ENCODE measurements at places on chromosomes 5 and 9.

DNA sequence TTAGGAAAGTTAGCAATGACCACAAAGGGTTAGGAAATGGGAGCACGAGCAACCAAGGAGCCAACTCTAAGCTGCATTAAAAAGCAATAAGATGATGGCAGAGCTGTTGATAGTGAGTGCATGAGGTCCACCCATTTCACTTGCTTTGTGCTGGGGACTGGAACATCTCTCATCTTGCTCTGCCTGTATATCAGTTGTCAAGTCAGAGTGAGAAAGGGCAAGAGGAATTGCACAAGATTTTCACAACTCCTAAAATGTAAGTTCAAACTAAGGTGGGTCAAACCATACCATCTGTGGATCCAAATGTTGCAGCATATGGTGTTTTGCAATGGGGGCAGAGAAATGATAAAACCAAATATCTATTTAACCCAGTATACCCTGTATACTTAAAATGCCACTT lies 2.8 kb upstream of the ESM1 start:
- no peak for DNase-seq

DNA sequence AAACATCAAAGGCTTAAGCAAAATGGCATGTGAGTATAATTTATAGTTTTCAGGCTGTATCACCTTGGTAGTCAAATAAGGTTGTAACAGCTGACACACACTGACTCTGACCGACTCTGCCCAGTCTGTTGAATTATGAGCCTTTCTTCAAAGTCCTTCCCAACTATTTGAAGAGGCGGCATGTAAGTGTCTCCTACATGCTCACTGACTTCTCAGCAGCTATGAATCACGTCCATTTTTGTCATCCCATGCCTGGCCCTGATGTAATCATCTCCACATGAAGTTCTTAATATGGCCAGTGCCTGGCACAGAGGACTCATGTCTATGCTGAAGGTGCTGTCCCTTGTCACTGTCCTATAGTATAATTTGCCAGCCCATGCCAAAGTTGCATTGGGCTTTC lies 5.1 kb upstream of the PTBP3 start:
- DNase-seq, result no peak

- DNase-seq, result no peak
These were observed 266.1 kb downstream of the CWC27 start for GRCh38 chr5:65034813-65035209.

GRCh38 chr5:59055745-59056448 lies 473.0 kb downstream of the RAB3C start:
- no peak for DNase-seq

DNA sequence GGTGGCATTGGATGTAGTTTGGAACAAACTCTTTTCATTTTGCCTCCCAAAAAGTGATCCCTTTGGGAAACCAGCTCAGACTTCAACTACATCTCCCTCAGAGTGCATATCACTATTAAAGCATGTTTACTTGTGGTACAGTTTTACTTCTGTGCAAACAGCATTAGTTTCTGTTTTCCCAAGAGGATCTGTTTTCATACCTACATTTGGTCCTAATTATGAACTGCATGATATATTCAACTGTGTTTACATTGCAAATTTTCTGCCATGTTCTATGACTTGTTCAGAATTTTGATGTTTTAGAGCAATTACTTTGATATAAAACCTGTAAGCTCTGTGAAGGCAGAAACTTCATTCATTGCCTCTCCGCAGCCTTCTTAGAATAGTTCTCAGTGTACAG lies 681.5 kb upstream of the ACO1 start:
- DNase-seq, result no peak

- no peak for DNase-seq
These were observed 31.8 kb upstream of the ZNF366 start for GRCh38 chr5:72539038-72539437.

DNA sequence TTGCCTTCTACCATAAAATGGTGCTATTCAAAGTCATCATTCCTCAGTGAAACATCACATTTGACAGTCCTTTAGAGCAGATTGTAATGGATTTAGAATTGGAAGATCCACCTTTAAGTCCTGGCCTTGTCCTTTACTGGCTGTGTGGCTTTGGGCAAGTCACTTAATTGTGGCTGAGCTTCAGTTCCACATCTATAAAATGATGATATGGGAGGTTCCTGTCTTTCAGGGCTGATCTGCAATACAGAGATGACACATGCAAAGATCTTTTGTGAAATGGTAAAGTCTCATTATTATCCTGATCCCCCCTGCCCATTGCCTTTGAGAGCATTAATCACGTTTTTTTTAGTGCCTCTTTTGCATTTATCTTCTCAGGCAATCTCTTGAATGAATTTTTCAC lies 58.2 kb downstream of the ZFAND5 start:
- DNase-seq, result no peak

- no peak for DNase-seq
These were observed 31.7 kb downstream of the SPACA9 start for GRCh38 chr9:132910376-132910775.

DNA sequence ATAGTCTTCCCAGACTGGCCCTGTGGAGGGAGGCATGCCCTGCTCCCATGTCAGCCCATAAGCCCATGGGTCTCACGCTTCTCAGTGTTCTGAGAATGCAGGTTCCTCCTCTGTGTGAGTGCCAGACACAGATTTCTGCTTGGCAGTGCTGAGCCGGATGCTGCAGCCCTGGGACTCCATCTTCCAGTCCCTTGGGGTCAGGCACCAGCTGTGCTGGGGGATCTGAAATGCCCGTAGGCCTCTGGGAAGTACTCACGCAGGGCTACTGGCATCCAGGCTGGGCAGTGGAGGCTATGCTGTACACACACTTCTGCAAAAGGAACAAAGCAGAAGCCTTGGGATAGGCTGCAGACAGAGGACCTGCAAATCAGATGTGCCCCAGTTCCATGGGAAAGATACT lies 1944.6 kb downstream of the EFNA5 start:
- no peak for DNase-seq

Data from stimulated activated CD8-positive, alpha-beta memory T cell treated with anti-CD3 and anti-CD28 coated beads, Interleukin-7, amount 100 ng/mL, for 24 hours (primary cell).